ENCODE measurements at places on chromosomes 5 and 9.
A peak's percentile ranks its signal among the peaks of the same experiment; 100 is the strongest.

DNA sequence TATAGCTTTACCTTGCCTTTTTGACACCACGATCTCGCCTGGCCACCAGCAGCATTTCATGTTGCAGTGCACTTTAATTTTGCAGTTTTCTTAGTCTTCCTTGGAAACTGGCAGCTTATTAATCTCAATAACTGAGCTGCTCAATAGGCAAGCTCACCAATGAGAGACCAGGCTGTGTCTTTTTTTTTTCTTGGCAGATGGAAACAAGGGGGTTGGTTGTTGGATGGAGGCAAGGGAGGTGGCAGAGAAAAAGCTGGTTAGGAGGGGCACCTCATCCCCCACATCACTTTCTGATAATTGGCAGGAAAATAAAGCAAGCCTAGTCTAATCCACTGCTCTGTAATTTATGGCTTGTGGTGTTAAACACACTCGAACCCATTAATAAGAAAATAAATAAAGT lies 324.5 kb upstream of the WWC1 start:
- no peak for DNase-seq

GRCh38 chr5:167867281-167867680 lies 424.2 kb upstream of the WWC1 start:
- DNase-seq = no peak

DNA sequence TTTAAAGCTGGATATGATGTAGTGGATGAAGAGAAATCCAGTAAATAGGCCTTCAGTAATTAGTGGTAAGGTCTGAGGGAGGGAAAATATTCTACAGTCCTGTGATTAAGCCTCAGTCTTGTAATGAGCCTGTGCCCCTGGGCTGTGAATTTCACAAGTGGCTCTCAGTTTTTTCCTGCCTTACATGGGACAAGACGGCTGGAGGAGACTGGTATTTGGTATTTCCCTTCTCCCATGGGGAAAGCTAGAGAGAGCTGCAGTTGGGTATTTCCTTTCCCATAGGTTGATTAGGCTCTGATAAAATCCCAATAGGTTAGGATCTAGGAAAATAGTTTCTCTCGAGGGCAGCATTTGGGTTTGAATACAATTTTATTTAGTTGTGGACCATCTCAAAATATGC lies 62.2 kb upstream of the GNA14 start:
- no peak for DNase-seq

- no peak for DNase-seq
Measured at GRCh38 chr9:133759146-133759900, 21.2 kb upstream of the SARDH start.

- no peak for DNase-seq
Measured at GRCh38 chr9:111632060-111632459, 926 bp downstream of the DNAJC25 start.

DNA sequence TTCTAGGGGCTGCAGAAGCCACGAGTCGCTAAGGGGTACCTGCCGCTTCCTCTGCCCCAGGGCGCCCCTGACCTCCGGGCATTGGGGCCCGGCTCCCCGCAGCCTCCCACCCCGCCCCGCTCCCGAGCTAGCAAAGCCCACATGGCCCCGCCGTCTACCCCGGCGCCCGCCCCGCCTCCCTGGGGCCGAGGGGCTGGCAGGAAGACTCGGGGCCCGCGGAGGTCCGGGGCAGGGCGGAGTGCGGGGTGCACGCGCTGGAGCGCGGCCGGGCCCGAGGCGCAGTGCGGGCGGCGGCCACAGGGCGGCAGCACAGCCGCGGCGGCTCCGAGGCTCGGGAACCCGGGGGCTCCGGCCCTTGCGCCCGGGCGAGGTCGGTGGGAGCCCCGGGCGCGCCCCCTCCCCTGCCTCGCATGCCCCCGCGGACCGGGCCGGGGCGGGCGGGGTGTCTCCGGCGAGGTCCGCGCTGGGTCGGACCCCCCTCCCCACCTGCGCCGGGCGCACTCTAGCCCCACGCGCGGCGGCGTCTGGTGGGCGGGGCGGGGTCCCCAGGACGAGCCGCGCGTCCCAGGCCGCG lies 6.7 kb downstream of the NRARP start:
- DNase-seq = peak; percentile 70

DNA sequence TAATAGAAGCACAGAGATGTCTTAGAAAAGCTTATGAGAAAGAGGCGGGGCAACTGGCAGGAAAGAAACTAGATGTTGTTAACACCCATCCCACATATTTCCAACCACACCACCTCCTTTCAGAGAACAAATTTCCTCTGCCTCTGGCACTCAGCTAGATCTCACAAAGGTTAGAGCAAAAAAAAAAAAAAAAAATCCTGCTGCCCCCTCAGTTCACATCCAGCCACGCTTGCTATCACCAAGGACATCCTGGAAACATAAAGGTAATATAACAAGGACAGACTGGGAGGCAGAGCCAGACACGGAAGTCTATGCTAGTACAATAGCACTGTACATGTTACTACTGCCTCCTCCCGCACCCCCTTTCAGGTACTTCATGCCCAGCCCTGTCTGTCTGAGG lies 238.0 kb upstream of the PTGER4 start:
- DNase-seq = no peak

DNA sequence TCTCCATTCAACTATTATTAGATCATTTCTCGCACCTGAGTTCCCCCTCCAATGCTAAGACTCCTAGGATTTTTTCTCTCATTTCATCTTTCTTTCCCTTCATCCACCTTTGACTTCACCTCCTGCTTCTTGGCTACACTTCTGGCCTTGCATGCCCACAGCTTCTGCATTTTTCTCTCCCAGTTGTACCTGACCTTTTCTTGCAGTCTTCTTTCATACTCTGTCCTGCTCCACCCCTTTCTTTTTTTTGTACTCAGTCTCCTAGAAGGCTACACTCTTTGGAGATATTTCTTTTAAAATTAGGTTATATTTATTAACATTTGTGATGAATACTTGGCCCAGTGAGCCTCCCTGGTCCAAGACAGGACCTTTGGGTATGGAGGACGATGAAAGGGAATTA lies 190.4 kb downstream of the DEPDC1B start:
- DNase-seq = no peak

DNA sequence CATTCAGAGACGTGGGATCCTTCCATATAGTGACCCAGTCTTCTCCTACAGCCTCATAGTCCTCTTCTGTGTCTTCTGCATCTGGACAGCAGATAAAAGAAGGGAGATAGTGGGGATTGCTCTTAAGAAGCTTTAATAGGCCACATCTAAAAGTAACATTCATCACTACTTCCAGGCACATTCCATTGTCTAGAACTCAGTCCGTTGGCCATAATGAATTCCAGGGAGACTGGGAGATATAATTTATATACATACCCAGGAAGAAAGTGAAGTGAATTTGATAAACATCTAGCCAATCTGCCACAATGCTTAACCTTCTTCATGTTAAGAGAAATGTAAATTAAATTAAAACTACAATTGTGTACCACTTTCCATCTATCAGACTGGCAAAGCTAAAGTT lies 22.5 kb upstream of the GLIPR2 start:
- no peak for DNase-seq

- no peak for DNase-seq
Measured at GRCh38 chr5:139859013-139859412, 63.4 kb downstream of the PSD2 start.

DNA sequence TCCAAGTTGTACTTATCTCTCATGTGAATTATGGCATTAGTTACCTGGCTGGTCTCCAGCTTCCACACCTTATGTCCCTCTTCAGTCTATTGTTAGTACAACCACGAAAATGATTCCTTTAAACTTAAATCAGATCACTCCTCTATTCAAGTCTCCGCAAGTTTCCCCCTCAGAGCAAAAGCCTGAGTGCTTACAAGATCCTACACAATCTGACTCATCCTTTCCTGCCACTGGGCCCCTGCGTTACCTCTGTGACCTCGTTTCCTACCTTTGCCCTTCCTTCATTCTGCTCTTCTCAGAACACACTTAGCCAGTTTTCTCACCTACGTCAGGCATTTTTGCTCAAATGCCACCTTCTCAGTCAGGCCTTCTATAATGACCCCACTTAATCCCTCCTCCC lies 45.1 kb upstream of the GLIS3 start:
- no peak for DNase-seq

DNA sequence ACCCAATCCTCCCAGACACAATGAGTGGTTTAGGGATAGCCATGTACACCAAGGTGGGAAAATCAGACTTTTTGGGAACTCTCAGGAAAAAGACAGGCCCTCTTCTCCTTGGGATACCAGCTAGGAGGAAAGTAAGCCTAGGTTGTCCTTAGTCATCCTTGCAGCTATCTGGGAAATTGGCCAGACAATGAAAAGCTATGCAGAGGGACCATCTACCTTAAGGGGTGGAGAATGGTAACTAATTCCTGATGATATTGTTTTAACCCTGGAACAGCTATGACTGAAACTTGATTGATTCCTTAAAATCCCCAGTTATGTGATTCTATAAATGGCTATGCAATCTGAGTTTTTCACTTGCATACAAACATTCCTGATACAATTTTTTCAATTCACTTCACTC lies 88.9 kb upstream of the BNC2 start:
- DNase-seq = no peak

GRCh38 chr9:81549500-81550206 lies 139.7 kb downstream of the TLE1 start:
- DNase-seq = no peak

GRCh38 chr9:132319421-132320110 lies 35.2 kb downstream of the SETX start:
- no peak for DNase-seq

- no peak for DNase-seq
Measured at GRCh38 chr5:172443441-172444109, 10.8 kb downstream of the SH3PXD2B start.

DNA sequence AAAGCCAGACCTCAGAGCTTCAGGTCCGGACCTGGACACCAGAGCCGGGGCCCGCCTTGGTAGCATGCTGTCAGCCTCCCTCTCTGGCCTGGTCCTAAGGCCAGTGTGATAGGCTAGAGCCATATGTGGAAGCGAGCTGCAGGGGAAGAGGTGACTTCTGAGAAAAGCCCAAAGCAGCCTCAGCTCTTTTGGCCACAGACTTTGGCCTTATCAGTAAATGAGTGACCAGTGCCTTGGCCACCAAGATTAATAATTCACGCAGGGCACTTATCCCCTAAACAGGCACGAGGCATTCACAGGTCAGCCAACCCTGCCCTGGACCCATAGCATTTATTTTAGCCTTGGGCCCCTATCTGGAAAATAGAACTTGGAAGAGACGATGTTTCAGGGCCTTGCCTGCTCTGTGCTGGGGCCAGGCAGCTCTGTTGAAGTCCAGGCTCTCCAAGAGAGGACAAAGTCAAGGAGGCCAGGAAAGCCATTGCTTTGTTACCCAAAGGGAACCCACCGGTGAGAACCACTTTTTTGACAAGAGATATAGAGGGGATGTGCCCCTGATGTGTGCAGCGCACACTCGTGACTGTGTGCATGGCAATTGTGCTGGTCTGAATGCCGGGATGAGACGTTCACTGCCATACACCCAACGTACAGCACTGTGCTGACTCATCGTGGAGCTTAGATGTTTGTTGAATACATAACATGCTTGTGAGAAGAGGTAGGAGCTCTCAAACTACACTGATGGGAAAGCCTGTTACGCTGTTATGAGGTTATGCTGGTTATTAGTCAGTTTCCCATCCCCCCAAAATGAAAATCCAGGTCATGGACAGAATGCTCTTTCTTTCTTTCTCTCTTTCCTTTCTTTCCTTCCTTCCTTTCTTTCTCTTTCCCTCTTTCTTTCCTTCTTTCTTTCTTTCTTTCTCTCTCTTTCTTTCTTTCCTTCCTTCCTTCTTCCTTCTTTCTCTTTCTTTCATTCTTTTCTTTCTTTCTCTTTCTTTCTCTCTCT lies 5.0 kb upstream of the SLC34A1 start:
- no peak for DNase-seq
